ENCODE measurements at places on chromosomes 7 and 10.

DNA sequence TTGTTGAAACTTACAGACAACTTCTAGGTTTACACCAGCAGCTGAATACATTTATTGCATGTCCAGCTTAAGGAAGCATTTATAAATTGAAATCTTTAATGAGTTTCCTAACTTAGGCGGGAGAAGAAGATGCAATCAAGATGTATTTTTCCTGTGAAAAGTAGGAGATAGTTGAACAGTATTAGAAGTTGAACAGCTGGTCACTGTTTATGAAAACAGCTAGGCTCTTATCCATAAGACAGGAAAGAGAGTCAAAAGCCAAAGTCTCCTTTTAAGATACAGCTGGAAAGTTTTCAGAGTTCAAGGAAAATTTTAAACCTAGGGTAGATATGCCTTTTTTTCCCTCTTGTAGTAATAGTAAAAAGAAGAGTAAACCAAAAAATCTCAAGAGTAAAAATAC is 236.1 kb upstream of the FERD3L start:
- DNase-seq: no peak

DNA sequence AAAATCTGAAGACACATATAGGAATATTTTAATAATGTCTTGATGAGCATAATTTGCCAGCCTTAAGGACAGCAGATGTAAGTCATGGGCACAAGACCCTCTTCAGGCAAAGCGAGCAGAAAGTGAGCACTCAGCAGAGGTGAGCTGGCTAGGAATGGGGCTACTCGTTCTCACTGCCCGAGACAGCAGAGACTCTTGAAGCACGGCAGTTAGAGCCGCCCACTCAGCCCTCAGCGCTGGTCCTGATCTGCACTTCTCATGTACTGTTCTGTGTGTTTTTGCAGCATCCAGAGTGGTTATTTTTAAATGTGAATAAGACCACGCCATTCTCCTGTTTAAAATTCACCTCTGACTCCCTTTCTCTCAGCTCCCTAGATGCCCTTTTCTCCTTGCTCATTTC is 65.3 kb downstream of the GFRA1 start:
- no peak for DNase-seq

- peak; percentile 92 for DNase-seq
Observed at GRCh38 chr7:128409596-128410450, at the start of gene IMPDH1. TSS of gene IMPDH1 (minus strand) at chr7:128409982. CDS start at chr7:128409901, 81 bp downstream.

DNA sequence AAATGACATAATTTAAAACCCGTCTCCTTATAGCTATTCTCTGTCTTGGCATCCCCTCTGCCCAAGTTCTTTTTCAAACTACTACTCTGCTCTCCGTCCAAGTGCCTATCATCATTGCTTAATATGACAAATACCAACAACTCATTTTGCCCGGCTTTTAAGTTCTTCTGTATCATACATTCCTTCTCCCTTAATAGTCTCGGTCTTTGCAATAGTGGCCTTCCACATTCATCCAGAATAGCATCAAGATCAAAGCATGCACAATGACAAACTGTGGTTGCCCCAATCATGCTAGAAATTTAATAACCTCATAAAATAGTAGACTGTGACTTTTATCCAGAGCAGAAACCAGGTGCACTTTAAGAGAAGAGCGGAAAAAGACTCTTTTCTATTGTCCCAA is 198.9 kb downstream of the ETV1 start:
- DNase-seq: no peak

GRCh38 chr10:110437351-110437605 is 60.4 kb upstream of the DUSP5 start:
- DNase-seq: no peak

DNA sequence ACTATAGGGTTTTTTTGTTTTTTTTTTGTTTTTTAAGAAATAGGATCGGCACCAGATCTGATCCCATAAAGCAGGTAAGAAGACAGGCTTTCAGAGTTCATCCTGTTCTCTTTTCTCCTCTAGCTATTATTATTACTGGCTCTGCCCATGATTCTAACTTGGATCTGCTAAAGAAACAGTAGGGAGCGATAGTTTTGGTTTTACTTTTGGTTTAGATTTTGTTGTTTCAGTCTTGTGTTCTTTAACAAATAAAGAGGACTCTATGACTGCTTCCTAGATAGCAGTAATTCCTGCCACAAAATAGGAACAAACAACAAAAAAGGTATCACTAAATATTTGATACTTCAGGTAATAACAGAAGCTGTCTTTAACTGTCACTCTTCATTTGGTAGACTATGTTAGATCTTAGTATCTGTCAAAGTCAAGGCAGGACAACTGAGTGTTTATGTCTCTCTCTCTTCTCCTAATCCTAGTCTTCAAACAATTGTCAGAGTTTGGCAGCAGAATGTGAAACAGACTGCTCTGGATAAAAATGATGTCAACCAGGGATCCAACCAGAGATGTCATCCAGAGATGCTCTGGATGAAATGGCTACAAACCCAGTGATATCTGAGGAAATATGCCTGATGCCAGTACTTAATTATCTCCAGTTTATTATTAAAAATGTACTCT is 99.8 kb downstream of the KMT2C start:
- no peak for DNase-seq

DNA sequence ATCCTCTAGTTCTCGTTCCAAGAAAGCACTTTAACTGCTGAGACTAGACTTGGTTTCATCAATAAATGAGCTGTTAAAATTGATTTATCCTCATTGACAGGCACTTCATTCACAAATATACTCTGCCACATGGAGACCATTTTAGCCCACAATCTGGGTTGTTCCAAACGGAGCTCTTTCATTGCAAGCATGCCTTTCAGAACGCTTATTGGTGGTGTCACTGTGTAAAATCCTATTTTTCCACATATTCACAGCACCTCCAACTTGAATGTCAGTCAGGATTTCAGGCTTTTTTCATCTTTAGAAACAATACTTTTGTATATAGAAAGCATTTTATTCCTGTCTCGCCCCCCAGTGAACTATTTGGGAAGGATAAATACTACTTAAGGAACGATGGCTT is 424.7 kb upstream of the NRP1 start:
- DNase-seq: no peak
